ENCODE measurements at places on chromosomes 12 and 14.

- no peak for DNase-seq
Measured at GRCh38 chr14:80872645-80873044, 68.9 kb downstream of the CEP128 start.

GRCh38 chr14:105838591-105839424, 312.4 kb downstream of the TMEM121 start:
- no peak for DNase-seq

- DNase-seq, result no peak
Measured at GRCh38 chr14:78486081-78486480, 315.9 kb downstream of the NRXN3 start.

- no peak for DNase-seq
Measured at GRCh38 chr12:76413121-76413520, 64.9 kb upstream of the BBS10 start.

DNA sequence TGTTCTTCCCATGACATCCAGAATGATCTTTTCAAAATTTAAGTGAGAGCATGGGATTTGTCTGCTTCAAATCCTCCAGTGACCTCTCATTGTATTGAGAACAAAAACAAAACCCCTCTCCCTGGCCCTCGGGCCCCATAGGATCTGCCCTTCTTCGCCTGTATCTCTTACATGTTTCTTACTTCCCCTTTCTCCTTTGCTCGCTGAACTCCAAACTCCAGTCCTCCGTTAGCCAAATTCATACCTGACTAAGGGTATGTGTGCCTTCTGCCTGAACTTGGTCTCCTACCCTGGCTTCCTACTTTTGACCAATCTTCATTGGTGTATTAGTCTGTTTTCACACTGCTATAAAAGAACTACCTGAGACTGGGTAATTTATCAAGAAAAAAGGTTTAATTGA, 13.2 kb upstream of the TSPAN11 start:
- DNase-seq, result no peak

DNA sequence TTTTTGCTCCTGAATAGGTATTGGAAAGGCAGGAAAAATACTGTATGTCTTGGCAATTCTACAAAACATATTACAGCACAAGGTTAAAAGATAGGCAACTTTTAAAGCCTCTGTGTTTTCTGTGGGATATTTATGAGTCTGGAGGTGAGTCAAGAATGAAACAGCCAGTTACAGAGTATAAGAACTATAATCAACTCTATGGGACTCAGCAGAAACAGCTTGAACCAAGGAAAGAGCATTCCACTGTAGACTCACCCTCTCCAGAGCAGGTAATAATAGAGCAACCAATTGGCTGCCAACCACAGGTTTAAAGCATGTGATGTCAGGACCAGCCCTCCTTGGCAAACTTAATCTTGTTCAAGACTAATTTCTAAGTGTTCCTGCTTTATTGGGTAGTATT, 100.5 kb upstream of the MDM1 start:
- DNase-seq, result no peak

DNA sequence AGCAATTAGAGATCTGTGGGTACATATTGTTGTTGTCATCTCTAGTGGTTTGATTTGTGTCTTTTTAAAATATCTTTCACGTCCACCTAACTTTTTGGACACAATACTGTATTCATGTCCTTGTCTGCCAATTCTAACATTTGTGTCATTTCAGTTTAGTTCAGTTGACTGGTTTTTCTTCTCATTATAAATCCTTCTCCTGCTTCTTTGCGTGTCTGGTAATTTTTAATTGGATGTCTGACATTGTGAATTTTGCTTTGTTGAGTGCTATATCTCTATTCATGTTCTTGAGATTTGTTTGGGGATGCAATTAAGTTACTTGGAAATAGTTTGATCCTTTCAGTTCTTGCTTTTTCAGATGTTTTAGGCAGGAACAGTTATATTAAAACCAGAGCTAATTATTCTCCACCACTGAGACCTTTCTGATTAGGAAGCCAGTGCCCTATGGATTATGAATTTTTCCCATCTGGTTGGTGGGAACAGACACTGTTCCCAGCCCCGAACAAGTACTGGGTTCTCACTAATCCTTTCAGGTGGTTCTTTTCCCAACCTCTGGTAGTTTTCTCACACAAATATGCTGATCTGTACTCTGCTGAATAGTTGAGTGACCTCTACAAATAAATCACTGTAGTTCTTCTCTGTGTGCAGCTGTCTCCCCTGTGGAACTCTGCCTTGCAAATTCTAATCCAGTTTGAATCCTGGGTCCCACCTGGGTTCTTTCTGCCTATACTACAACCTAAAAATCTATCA, 91.1 kb upstream of the DYNC1H1 start:
- no peak for DNase-seq

GRCh38 chr12:31773867-31774266, 45.0 kb upstream of the AMN1 start:
- DNase-seq, result no peak

GRCh38 chr12:89970722-89971121, 262.1 kb upstream of the ATP2B1 start:
- DNase-seq, result no peak

DNA sequence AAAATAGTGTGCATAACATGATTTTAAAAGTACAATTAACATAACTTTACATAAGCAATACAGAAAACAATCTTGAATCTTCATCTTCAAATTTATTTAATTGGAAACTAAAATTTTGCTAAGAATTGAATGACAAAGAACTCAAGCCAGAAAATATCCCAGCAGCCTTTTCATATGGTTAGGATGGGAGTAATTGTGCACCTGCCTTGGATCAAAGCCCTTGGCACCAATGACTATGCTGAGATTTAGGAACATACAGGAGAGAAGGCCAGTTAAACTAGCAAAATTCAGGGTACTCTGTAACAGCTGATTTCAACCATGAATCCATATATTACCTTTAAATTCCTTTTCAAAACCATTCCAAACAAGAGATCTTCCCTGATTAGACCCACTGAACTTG, 5.8 kb downstream of the KERA start:
- DNase-seq, result no peak

DNA sequence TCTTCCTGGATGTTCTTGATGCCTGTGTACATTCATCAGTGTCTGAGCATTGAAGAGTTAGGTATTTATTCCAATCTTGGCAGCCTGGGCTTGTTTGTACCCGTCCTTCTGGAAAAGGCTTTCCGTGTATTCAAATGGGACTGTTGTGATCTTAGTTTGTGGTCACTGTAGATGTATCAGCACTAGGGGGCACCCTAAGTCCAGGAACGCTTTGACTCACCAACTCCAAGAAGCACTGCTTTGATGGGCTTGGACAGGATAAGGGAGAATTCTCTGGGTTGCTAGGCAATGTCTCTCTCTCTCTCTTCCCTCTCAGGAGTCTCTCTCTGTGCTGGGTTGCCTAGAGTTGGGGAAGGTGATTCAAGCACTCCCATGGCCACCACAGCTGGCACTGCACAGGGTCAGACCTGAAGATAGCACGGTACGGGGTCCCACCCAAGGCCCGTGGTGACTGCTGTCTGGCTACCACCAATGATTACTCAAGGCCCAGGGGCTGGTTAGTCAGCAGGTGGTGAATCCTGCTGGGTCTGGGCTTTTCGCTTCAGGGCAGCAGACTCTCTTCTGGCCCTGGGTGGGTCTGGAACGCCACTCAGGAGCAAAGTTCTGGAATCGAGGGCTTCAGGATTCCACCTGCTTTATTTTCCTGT, 211.1 kb upstream of the RGS6 start:
- DNase-seq, result no peak

GRCh38 chr14:99672506-99673304, 11.4 kb upstream of the CYP46A1 start:
- DNase-seq, result no peak

- no peak for DNase-seq
Measured at GRCh38 chr12:81668475-81668874, 90.7 kb downstream of the PPFIA2 start.

GRCh38 chr14:100446572-100446971, 123.4 kb downstream of the SLC25A47 start:
- DNase-seq, result no peak

DNA sequence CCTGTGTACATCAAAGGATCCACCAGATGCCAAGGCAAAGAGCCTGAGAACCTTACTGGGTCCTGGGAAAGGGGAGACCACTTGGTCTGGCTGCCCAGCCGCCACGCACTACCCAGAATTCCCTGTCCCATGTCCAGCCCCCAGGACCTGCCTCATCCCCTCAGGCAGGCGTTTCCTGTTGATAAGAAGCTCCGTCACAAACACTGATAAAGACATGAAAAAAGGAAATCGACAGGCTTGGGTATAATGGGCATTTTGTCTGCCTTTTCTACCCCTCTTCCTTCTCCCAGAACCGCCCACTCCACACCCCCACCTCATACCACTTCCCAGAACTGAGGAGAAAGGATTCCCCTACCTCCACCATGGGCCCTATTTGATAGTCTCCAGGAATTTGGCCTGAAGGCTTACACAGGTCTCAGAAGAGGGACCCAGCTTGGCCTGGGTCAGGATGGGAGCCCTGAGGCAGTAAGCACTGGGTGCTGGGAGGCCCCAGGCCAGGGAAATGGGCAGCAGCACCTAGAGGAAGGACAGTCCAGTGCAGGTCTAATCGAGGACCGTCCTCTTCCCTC, 18.8 kb downstream of the ACVRL1 start:
- DNase-seq, result peak; percentile 27

GRCh38 chr14:83463500-83464098, 1929.9 kb upstream of the SEL1L start:
- no peak for DNase-seq

GRCh38 chr12:67039995-67040860, 228.9 kb upstream of the CAND1 start:
- no peak for DNase-seq

- DNase-seq, result no peak
Measured at GRCh38 chr14:71692496-71692895, 239.7 kb upstream of the RGS6 start.

GRCh38 chr12:47267571-47267970, 187.8 kb upstream of the AMIGO2 start:
- DNase-seq, result no peak

GRCh38 chr12:62205346-62205745, 54.9 kb upstream of the USP15 start:
- DNase-seq, result no peak

DNA sequence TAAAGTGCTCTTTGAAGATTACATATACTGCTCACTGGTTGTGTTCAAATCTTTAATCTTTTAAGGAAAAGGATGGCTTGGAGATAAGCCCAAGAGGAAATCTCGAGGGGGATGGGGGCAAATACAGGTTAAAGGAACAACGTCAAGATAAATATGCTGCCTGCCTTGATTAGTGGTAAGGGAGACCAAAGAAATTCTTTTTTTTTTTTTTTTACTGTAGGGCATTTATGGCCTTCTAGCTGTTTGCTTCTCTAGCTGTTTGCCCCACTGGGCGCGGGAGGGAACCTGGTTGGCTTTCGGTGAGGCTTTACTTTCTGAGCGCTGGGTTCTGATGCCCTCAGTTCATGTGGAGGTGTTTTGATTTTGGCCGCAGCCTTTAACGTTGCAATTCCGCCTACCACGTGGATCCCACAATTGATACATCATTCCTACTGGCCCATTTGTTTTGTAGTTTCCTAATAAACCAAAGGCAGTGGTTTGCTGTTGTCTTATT, 5.7 kb downstream of the CCND2 start:
- no peak for DNase-seq

- no peak for DNase-seq
Measured at GRCh38 chr12:52344111-52344510, 22.9 kb upstream of the KRT83 start.

DNA sequence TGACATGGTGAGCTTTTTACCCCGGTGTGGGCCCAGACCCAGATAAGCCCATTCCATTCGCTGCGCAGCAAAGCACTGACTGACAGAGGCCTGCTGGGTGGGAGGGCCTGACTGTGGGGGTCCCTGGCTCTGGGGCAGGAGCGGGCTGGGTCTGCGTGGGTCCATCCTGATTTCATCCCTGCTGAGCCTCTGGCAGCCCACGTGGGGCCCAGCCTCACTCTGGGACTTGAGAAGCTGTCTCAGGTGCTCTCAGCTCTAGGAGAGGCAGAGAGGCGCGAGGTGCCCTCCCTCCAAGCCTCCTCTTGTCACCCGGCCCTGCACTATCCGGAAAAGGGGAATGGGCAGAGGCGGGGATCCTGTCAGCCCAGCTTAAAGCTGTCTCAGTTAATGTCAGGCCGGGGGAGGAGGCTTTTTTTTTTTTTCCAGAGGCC, 927 bp downstream of the ABCB9 start:
- no peak for DNase-seq

DNA sequence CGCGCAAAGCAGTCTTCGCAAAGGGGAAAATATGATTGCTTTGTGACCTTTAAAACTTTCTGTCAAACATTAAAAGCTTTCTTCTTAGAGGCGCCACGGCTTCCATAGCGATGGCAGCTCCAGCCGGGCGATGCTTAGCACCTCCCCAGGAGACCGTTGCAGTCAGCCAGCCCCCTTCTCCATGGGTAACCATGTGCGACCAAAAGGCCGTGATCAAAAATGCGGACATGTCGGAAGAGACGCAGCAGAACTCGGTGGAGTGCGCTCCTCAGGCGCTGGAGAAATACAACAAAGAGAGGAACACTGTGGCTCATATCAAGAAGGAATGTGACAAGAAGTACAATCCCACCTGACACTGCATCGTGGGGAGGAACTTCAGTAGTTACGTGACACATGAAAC, 12.7 kb upstream of the STON2 start:
- no peak for DNase-seq

- peak; percentile 11 for DNase-seq
Measured at GRCh38 chr12:79555028-79555925, 135.5 kb downstream of the PAWR start.
